Activated CD4-positive, alpha-beta memory T cell treated with anti-CD3 and anti-CD28 coated beads for 36 hours (primary cell): ENCODE measurements at places on chromosomes 2 and 18. TPM values are rescaled to one million over a fixed set of nuclear protein-coding genes. Genes with fewer than 3 reads are reported as not detected.
A peak's percentile ranks its signal among the peaks of the same experiment; 100 is the strongest.

- no peak overlapping the region for H3K27ac ChIP-seq
- H3K36me3 ChIP-seq = no peaks in the 10 kb centered on the region
- H3K4me1 ChIP-seq = no peaks in the 10 kb centered on the region
- H3K27me3 ChIP-seq = peaks cover 5% of the 10 kb centered on the region
- no peak for DNase-seq
Measured at GRCh38 chr2:29644949-29645348, 276.4 kb downstream of the ALK start.

- peaks cover 5% of the 10 kb centered on the region for H3K36me3 ChIP-seq
- H3K4me1 ChIP-seq = peaks cover 66% of the 10 kb centered on the region
- no peaks in the 10 kb centered on the region for H3K27me3 ChIP-seq
- peak overlapping the region; percentile 98 for H3K27ac ChIP-seq
- peak overlapping the region; percentile 92 for H3K4me3 ChIP-seq
- DNase-seq = no peak
Measured at GRCh38 chr2:70125498-70125898, 38.2 kb downstream of the PCBP1 start.

GRCh38 chr2:19048593-19049266 lies 309.7 kb downstream of the OSR1 start:
- no peaks in the 10 kb centered on the region for H3K36me3 ChIP-seq
- no peaks in the 10 kb centered on the region for H3K4me1 ChIP-seq
- H3K27me3 ChIP-seq = no peaks in the 10 kb centered on the region
- H3K27ac ChIP-seq = no peak overlapping the region
- no peak for DNase-seq

GRCh38 chr18:10851824-10852319 lies 297.5 kb downstream of the PIEZO2 start:
- no peaks in the 10 kb centered on the region for H3K4me1 ChIP-seq
- no peaks in the 10 kb centered on the region for H3K36me3 ChIP-seq
- no peak overlapping the region for H3K27ac ChIP-seq
- peaks cover 11% of the 10 kb centered on the region for H3K27me3 ChIP-seq
- H3K4me3 ChIP-seq = no peak overlapping the region
- no peak for DNase-seq

DNA sequence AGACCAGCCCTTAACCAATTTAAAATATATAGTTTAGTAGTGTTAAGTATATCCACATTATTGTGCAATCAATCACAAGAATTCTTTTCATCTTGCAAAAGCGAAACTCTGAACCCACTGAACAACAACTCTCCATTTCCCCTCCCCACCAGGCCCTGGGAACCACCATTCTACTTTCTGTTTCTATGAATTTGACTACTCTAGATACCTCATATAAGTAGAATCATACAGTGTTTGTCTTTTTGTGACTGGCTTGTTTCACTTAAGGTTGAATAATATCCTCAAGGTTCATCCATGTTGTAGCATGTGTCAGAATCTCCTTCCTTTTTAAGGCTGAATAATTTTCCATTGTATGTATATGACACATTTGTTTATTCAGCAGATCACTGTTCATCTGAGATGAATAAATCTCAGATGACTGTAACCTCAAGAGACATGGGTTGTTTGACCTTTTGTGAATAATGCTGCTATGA lies 8.1 kb upstream of the SOS1 start:
- peak overlapping the region; percentile 79 for H3K27ac ChIP-seq
- no peak overlapping the region for H3K4me3 ChIP-seq
- DNase-seq = peak; percentile 87
- H3K27me3 ChIP-seq = no peaks in the 10 kb centered on the region

DNA sequence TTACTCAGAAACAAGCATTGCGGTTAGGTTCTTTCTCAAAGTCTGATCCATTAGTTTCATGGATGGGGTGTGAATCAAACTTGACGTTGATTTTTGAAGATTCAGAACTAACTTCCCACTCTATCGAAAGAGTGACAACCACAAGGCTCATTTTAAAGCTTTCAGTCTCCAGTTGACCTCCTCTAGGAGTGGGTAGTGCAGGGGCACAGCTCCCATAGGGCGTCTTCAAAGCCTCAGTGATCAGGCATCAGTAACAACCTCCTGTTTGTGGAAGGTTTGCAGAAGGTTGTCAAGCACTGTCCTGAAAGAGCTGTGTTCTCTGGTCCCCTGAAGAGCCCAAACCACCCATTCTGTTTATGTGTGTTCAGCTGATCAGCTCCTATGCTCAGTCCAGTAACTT lies 10.2 kb downstream of the MTCL1 start:
- peak; percentile 22 for DNase-seq
- peaks cover 19% of the 10 kb centered on the region for H3K27me3 ChIP-seq
- H3K27ac ChIP-seq = no peak overlapping the region
- H3K4me3 ChIP-seq = no peak overlapping the region

- peaks cover 52% of the 10 kb centered on the region for H3K27me3 ChIP-seq
- H3K27ac ChIP-seq = no peak overlapping the region
- H3K4me1 ChIP-seq = peaks cover 18% of the 10 kb centered on the region
- H3K4me3 ChIP-seq = no peak overlapping the region
- no peaks in the 10 kb centered on the region for H3K36me3 ChIP-seq
Measured at GRCh38 chr2:216636551-216637450, 3.6 kb downstream of the IGFBP2 start.

- H3K4me3 ChIP-seq = no peak overlapping the region
- H3K27me3 ChIP-seq = peaks cover 9% of the 10 kb centered on the region
- no peak overlapping the region for H3K27ac ChIP-seq
- no peaks in the 10 kb centered on the region for H3K4me1 ChIP-seq
- H3K36me3 ChIP-seq = no peaks in the 10 kb centered on the region
Measured at GRCh38 chr18:36454245-36454644, 156.7 kb downstream of the FHOD3 start.

GRCh38 chr2:110946902-110947301 lies 173.8 kb upstream of the BCL2L11 start:
- peaks cover 8% of the 10 kb centered on the region for H3K27me3 ChIP-seq
- no peak overlapping the region for H3K4me3 ChIP-seq
- no peak overlapping the region for H3K27ac ChIP-seq
- no peaks in the 10 kb centered on the region for H3K36me3 ChIP-seq
- DNase-seq = no peak
- H3K4me1 ChIP-seq = no peaks in the 10 kb centered on the region

DNA sequence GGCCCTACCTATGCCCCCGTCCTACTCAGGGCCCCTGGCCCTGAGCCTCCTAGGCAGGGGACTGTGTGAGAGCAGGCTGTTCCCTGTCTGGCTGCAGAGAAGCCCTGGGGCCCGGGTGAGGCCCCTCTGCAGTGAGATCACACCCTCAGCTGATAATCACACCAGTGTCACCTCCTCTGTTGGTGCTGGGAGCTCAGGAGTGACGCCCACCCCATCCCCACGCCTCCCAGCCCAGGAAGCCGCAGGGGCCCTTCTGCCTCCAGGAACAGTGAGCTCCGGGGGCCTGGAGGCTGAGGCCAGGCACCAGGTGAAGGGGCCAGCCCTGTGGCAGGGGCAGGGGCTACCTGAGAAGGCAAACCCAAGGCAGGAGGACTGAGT lies 20.0 kb downstream of the KCNIP3 start:
- DNase-seq = no peak
- H3K27me3 ChIP-seq = peaks cover 3% of the 10 kb centered on the region
- H3K36me3 ChIP-seq = no peaks in the 10 kb centered on the region
- H3K4me1 ChIP-seq = no peaks in the 10 kb centered on the region

DNA sequence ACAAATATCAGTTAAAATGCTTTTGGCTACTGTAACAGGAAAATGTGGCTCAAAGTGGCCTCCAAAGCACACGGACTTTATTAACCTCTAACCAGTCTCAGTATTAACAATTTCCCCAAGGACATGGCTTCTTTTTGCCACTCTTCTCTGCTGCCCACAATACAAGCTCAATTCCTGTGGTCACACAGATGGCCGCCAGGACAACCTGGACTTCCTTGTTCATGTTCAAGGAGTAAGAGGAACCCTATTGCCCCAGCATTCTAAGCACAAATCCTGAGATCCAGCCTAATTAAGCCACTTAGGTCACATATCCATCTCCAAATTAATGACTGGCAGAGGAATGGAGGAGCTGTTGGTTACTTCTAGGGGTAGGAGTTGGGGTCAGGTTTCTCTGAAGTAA lies 38.2 kb downstream of the AOX1 start:
- peaks cover 18% of the 10 kb centered on the region for H3K27me3 ChIP-seq
- no peak overlapping the region for H3K27ac ChIP-seq
- no peaks in the 10 kb centered on the region for H3K36me3 ChIP-seq
- H3K4me3 ChIP-seq = no peak overlapping the region
- no peaks in the 10 kb centered on the region for H3K4me1 ChIP-seq

- no peaks in the 10 kb centered on the region for H3K4me1 ChIP-seq
- DNase-seq = no peak
- peaks cover 4% of the 10 kb centered on the region for H3K36me3 ChIP-seq
- H3K4me3 ChIP-seq = no peak overlapping the region
Measured at GRCh38 chr2:74927621-74928020, 30.8 kb upstream of the POLE4 start.

DNA sequence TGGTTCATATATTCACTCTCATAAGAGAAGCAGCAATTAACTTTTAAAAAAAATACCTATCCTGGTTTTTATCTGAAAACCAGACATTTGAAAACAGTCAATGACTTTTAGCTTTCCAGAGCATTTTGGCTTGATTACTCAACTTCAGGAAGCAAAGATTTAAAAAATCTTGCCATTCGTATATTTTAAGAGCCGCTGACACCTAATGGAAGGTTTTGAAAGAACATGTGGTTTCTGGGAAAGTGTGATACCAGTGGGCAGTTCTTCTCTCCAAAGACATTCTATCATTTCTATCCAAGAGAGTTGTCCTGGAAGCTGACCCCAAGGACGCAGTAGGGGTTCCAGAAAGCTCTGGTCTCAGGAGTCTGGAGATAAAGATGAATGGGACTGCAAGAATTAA lies 234.7 kb downstream of the TTC32 start:
- no peak overlapping the region for H3K4me3 ChIP-seq
- no peaks in the 10 kb centered on the region for H3K4me1 ChIP-seq
- H3K27ac ChIP-seq = no peak overlapping the region
- peaks cover 7% of the 10 kb centered on the region for H3K27me3 ChIP-seq
- H3K36me3 ChIP-seq = no peaks in the 10 kb centered on the region

GRCh38 chr2:162490761-162491470 lies 147.0 kb downstream of the GCA start:
- no peak for DNase-seq
- H3K36me3 ChIP-seq = no peaks in the 10 kb centered on the region
- H3K4me1 ChIP-seq = no peaks in the 10 kb centered on the region
- H3K27ac ChIP-seq = no peak overlapping the region
- H3K4me3 ChIP-seq = no peak overlapping the region

DNA sequence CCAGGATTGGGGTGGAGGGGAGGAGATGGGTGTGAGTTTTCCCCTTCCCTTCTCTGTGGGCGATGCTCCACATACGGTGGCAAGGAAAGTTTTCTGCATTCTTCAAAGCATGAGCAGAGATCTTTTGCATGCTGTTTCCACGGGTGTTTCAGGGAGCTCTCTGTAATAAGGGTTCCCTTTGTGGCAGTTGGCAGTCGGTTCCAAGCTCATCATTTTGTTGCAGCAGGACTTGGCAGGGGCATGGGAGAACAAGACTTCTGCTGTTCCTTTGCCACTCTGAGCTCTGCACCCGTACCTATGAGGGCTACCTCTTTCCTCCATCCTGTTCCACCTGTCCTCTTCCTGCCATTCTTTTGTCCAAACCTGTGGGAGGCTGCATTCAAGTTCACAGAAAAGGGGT lies 71.3 kb upstream of the SPRED2 start:
- peaks cover 4% of the 10 kb centered on the region for H3K27me3 ChIP-seq
- H3K27ac ChIP-seq = no peak overlapping the region
- H3K36me3 ChIP-seq = no peaks in the 10 kb centered on the region
- no peak for DNase-seq
- H3K4me1 ChIP-seq = no peaks in the 10 kb centered on the region
- H3K4me3 ChIP-seq = no peak overlapping the region

GRCh38 chr18:21300908-21301200 lies 58.8 kb downstream of the GREB1L start:
- H3K4me1 ChIP-seq = no peaks in the 10 kb centered on the region
- H3K27me3 ChIP-seq = peaks cover 4% of the 10 kb centered on the region
- no peak overlapping the region for H3K27ac ChIP-seq

GRCh38 chr2:137002896-137003295 lies 237.6 kb downstream of the THSD7B start:
- DNase-seq = no peak
- no peaks in the 10 kb centered on the region for H3K36me3 ChIP-seq
- no peak overlapping the region for H3K4me3 ChIP-seq
- H3K27me3 ChIP-seq = no peaks in the 10 kb centered on the region

- DNase-seq = peak; percentile 5
- peaks cover 2% of the 10 kb centered on the region for H3K27me3 ChIP-seq
- no peak overlapping the region for H3K27ac ChIP-seq
- H3K4me1 ChIP-seq = no peaks in the 10 kb centered on the region
- no peaks in the 10 kb centered on the region for H3K36me3 ChIP-seq
Measured at GRCh38 chr18:79878741-79879378, 72.6 kb downstream of the SLC66A2 start.

- H3K36me3 ChIP-seq = peaks cover 25% of the 10 kb centered on the region
- no peak for DNase-seq
- H3K4me3 ChIP-seq = no peak overlapping the region
- no peaks in the 10 kb centered on the region for H3K27me3 ChIP-seq
- peaks cover 12% of the 10 kb centered on the region for H3K4me1 ChIP-seq
Measured at GRCh38 chr2:26195040-26195984, 22.4 kb downstream of the GAREM2 start.

CLHC1 gene
- 5.5 TPM for total RNA-seq

CNNM4 gene
- 7.5 TPM for total RNA-seq

LGALSL gene
- 1.5 TPM for total RNA-seq

PPP1R1C gene
- not detected for total RNA-seq

HOXD12 gene
- total RNA-seq = not detected

MDH1B gene
- total RNA-seq = 0.74 TPM

POLR1B gene
- total RNA-seq = 55.3 TPM

PFN4 gene
- total RNA-seq = not detected
